Vagina (tissue), 2 donors: ENCODE measurements at places on chromosomes 1 and 21. TPM values are rescaled to one million over a fixed set of nuclear protein-coding genes. Genes with fewer than 3 reads are reported as not detected.

DNA sequence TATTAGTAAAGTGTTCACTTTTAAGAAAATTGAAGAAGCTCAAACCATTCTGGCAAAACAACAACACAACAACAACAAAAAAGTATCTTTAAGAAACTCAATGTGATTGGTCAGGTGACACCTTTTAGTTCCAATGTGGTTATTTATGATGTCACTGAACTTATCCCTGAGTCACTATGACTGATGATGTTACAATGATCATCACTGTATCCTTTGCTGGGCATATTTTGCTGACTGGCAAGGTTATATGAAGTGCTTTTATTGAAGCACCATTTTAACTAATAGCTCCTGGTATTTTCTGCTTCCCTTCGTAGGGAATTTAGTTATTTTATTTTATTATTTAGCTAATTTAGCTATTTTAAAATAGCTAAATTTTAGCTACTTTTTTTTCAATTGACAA, at the start of gene TEX50:
Gene TEX50 (plus strand): TSS at position 223 of the 400 bp plus-strand sequence. CDS start 184 bp downstream, outside the sequence.
- DNase-seq, result no peak

- no peak for DNase-seq
These were observed 61.4 kb downstream of the OLFML2B start for GRCh38 chr1:161962091-161962887.

DNA sequence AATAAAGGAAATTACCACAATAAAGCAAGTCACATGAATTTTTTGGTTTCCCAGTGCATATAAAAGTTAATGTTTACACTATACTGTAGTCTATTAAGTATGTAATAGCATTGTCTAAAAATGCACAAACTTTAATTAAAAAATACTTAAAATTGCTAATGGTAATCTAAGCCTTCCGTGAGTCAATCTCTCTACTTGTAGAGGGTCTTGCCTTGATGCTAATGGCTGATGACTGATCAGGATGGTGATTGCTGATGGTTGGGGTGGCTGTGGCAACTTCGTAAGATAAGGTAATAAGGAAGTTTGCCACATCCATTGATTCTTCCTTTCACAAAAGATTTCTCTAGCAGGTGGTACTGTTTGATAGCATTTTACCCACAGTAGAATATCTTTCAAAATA, 466.6 kb upstream of the PROX1 start:
- no peak for DNase-seq

DNA sequence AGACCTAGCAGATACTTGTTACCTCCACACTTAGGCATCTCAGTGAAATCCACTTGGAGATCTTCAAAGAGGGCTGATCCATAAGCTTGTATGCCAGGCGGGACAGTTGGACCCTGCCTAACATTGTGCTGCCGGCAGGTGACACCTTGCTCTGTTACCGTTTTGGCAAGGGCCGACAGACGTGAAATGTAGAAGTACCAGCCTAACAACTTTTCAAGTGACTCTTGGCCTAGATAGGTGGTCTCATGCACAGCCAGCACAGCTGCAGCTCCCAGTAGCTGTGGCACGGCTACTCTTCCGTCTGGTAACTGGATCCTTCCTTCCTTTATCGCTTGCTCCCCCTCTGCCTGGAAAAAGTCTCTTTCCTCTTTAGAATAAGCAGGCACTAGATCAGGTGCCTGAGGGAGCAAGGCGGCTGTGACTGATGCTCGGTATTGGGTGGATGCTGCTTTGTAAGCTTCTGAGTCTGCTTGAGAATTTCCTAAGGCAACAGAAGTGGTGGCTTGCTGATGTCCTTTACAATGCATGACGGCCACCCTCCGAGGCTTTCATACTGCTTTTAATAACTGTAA, 713.5 kb downstream of the AMY1C start:
- DNase-seq, result no peak

GRCh38 chr21:42320791-42321190, 5.6 kb upstream of the TFF3 start:
- DNase-seq, result no peak

DNA sequence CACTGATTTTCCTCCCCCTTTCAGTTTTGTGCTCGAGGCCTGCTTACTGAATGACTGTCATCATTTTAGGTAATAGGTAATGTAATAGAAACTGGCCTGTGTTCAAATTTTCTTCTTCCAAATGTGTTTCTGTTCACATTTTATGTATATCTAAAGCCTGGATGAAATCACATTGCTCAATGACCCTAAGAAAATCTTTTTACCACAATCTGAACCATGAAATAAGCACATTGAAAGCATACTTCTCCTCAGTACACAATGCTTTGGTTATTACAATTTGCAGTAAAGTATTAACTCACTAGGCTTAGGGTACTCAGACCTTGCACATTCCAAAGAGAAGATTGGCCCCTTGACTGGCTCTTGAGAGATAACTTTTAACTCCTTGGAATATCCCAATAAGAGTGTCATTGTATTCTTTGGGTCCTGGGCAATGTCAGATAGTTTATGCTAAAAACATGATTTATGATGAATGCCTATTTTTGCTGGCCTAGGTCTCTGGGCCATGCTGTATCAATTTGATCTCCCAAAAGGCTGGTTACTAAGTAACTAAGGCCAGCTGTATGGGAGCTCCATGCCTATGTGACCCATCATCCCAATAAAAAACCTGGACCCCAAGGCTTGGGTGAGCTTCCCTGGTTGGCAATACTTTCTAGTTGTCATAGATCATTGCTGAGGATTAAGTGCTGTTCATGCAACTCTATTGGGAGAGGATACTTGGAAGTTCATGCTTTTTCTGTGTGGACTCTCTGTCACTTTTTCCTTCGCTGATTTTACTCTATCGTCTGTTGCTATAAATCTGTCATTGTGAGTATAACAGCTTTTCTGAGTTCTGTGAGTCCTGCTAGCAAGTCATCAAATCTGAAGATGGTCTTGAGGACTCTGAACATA, 293.9 kb downstream of the GRIK1 start:
- no peak for DNase-seq

DNA sequence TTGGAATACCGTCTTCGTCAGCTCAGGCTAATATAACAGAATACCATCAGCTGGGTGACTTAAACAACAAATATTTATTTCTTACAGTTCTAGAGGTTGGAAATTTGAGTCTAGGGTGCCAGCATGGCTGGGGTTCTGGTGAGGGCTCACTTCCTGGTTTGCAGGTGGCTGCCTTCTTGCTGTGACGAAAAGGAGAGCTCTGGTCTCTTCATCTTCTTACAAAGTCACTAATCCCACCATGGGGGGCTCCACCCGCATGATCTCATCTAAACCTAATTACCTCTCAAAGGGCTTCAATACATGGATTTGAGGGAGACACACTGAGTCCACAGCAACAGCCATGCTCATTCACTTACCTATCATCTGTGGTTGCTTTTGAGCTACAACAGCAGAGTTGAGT, 78.3 kb downstream of the PSMG1 start:
- DNase-seq, result no peak

DNA sequence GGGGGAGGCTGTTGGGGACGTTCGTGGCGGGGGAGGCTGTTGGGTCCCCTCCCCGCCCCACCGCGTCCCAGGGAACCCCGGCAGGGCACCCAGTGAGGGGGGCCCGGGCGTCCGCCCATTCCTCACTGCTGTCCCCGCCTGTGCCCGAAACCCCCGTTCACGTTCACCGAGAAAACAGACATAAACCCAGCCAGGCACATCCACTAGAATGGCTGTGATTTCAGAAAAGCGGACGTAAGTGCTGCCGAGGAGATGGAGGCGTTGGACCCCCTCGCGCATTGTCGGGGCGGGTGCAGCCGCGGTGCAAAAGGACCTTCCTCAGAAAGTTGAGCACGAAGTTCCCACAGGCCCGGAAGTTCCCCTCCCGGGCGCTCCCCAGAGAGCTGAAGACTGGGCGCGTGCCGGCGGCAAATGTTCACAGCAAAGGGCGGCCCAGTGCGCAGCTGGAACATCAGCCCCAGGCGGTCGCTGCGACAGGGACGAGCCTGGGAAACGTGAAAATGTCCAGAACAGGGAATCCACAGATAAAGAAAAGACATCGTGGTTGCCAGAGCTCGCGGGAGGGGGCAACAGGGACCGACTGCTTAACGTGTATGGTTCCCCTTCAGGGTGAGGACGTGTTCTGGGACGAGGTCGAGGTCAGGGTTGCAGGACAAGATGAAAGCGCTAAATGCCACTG, 18.5 kb upstream of the SAMD11 start:
- DNase-seq, result no peak

DNA sequence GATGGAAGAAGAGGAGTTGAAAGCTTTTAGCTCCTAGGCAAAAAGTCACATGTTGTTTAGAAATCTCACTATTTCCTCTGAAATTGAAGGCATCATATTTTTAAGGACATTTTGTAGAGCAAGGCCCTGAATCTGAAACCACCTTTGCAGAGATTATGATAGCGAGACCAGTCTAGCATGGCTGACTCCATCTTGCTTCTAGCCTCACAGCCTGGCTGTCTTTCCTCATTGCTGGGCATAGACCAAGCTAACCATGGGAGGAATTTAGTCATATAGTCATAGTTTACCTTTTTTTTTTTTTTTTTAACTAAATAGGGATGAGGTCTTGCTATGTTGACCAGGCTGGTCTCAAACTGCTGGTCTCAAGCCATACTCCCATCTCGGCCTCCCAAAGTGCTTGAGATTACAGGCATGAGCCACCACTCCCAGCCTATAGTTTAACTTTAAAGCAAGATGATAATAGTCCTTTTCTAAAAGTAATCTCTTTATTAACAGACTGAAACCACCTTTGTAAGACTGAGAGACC, 42.2 kb upstream of the ZNF326 start:
- no peak for DNase-seq

GRCh38 chr1:86704972-86705664, 742 bp downstream of the SH3GLB1 start:
- no peak for DNase-seq

DNA sequence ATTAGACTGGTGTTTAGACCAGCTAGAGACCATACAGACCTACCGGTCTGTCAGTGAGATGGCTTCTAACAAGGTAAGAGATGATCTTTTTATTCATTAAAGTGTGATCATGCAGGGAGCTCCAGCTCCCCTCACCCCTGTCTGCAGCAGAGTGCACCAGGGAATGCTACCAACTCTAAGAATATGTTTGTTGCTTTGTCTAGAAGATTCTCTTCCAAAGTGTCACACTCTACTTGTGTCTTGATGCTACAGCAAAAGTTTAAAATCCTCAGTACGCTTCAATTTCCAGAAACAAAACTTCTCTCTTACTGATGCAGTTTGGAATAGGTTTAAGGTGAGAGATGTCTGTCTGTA, 201.4 kb upstream of the SGIP1 start:
- no peak for DNase-seq

The ABCG1 gene
- 18.7 TPM for total RNA-seq

The IGSF3 gene
- total RNA-seq, result 38.5 TPM

The SRGAP2C gene
- total RNA-seq, result 23.8 TPM

The CELA3A gene
- not detected for total RNA-seq

The IQCC gene
- not detected for total RNA-seq

The ACTN2 gene
- total RNA-seq, result 1.5 TPM
